ENCODE measurements at places on chromosomes 5 and 9.

GRCh38 chr5:51559339-51559738 is 176.1 kb downstream of the ISL1 start:
- DNase-seq = no peak

DNA sequence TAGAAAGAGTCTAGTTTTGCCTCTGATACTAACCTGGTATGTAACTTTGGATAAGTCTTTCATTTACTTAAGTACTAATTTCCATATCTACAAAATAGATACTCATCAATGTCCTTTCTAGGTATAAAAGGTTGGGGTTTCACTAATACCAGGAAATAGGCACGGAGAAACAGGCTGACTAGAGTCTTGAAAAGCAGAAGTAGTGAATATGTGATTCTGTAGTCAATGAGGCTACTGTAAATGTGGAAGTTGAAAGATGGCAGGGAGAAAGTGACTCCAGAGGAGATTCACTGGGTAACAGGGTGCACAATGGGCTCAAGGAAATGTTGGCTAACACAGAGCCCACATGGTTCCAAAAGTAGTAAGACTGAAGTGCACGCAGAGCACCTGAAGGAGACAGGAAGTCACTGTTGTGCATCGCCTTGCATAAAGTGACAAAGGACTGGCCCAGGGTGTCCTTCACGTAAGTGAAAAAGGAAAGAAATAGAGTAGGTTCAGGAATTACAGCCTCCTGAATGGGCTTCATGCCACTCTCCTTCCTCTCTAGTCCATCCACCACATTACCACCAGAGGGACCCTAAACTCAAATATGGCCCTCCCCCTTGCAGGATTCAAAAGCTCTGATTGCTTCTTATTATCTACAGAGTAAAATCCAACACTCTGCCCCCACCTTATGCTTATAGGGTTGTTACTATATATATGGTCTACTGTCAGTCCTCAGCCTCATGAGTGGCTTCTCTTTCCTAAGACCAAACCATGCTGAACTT is 288.0 kb upstream of the SMARCA2 start:
- DNase-seq = no peak

DNA sequence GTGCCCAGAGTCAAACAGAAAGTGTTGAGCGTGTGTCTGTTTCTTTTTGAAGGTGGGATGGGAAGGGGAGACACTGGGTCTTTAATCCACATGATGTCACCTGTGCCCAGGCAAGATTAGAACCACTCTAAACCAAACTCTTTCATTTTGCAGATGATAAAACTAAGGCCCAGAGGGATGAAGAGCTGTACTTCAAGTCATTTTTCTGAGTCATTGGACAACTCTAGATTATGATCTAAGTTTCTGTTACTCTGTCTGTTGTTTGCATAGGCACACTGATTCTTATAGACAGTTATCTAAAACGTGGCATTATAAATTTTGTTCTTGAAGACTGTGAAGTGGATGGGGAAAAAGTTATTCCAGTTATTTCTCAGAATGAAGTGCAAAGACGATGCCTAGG is 48.8 kb downstream of the MAST4 start:
- DNase-seq = no peak

GRCh38 chr5:107951309-107951708 is 280.6 kb upstream of the EFNA5 start:
- no peak for DNase-seq

DNA sequence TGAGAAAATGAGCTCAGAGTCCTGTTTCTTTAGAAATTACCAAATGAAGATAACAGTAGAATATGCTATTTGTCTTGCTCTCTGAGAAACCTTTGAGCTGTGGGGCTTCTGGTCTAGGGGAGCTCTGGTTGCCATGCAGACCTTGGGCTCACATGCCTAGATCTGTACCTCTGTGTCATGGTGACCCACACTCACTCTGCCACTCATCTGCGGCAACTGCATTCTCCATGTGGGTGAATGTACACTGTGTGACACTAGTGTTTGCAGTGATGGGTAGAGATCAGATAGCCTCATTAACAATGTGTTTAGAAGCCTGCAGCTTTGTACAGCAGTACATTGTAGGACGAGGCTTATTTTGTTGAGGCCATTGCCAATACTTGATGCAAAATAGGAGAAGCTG is 521.2 kb downstream of the CHSY3 start:
- no peak for DNase-seq

DNA sequence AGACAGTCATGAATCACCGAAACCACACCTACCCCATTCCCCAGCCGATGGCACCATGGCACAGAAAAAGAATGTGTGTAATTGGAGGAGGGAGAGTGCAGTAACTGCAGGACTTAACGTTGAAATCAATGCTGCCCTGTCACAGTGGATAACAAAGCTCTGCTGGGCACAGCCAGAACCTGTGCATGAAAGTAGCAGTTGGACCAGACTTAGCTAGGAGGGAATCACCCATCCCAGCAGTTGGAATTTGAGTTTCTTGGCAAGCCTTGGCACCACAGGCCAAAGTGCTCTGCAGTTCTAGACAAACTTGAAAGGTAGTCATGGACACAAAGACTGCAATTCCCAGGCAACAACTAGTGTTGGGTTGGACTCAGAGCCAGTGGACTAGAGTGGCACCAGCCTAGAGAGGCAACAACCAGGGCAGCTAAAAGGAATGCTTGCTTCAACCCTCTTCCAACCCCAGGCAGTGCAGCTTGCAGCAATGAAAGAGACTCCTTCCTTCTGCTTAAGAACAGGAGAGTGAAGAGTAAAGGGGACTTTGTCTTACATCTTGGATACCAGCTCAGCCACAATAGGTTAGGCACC is 19.1 kb downstream of the TMEM232 start:
- no peak for DNase-seq

DNA sequence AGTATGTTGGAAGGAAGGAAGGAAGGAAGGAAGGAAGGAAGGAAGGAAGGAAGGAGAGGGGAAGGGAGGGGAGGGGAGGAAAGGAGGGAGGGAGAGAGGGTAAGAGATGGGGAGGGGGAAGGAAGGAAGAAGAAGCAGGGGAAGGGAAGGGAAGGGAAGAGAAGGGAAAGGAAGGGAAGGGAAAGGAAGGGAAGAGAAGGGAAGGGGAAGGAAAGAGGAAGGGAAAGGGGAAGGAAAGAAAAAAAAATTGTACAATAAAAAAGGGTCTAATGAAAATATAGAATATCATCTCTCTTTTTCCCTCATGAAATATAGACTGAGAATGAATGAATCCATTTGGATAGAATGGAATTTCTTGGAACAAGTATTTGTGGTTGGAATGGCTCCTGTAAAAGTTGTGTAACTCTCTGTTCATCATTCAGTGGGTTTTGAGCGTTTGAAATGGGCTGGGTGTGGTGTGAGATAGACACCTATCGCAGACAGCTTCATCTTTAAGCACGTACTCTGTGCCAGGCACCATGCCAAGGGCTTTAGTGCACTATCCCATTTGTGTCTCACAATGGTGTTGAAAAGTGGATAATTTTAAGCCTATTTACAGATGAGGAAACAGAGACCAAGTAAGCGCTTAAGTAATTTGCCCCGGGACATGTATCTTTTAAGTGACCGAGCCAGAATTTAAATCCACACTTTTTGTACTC is 11.6 kb upstream of the PAPPA start:
- DNase-seq = no peak

- DNase-seq = no peak
Observed at GRCh38 chr5:71629950-71630349, 42.8 kb downstream of the MCCC2 start.

- no peak for DNase-seq
Observed at GRCh38 chr5:107655831-107656230, 14.9 kb downstream of the EFNA5 start.

DNA sequence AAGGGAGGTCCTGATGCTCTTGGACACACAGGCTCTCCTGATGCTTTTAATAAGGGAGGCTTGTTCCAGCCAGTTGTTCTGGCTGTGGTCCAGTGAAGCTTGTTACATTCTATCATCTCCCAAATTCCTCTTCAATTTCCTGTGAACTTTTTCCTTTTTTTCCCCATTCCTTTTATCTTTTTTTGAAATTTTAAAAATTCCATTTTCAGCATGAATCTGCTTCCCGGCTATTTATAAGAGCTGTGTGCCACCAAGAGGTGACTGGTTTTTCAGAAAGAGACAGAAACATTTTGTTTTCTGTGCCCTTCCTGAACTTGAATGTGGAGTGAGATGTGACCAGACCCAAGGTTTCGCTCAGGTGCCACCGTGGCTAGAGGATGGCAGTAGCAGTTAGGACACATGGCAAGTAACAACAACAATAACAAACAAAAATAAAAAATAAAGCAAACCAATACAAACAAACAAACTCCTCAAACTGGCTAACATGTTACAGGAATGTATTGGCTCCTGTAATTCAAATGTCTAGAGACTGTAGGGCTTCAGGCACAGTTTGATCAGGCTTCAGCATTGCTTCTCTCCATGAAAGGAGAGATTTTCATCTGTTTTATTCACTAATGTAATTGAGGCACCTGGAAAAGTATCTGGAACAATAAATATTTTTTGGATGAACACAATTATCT is 121.1 kb downstream of the BOD1 start:
- no peak for DNase-seq

All from T1000 (cell line).